ENCODE measurements at places on chromosomes 3 and 15.

- no peak for DNase-seq
These were observed 338.4 kb downstream of the FHIT start for GRCh38 chr3:60912876-60913275.

- no peak for DNase-seq
These were observed 5.9 kb downstream of the USP3 start for GRCh38 chr15:63509955-63510940.

DNA sequence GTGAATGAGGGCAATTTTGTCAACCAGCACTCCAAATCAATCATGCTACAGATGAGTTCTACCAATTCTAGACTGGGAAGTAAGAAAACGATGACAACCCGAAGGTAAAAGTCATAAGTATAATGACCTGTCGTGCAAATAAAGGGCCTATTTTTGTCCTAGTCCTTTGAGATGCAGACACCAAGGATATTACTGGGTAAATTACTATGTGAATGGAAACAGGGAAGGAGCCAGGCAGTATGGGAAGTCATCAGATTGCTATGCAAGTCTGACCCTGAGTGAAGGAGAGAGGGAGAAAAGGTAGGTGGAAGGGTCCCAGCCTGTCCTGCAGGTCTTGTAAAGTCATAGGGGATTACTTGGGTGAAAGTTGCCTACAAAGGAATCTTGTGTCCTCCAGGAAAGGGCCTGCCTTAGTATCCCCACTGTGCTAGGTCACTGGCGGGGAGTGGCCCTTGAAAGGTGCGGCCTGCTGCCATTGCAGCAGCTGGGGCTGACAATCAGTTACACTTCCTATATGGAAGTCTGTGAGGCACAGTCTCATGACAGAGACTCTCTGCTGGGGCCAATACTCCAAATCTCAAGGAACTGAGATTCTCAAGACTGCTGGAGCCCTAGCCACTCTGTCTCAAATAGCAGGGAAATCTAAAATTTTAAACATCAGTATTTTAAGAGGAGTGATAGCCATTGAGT, 149.9 kb upstream of the SLC2A2 start:
- DNase-seq: no peak

GRCh38 chr15:88454867-88455810, 12.0 kb downstream of the MRPL46 start:
- no peak for DNase-seq

DNA sequence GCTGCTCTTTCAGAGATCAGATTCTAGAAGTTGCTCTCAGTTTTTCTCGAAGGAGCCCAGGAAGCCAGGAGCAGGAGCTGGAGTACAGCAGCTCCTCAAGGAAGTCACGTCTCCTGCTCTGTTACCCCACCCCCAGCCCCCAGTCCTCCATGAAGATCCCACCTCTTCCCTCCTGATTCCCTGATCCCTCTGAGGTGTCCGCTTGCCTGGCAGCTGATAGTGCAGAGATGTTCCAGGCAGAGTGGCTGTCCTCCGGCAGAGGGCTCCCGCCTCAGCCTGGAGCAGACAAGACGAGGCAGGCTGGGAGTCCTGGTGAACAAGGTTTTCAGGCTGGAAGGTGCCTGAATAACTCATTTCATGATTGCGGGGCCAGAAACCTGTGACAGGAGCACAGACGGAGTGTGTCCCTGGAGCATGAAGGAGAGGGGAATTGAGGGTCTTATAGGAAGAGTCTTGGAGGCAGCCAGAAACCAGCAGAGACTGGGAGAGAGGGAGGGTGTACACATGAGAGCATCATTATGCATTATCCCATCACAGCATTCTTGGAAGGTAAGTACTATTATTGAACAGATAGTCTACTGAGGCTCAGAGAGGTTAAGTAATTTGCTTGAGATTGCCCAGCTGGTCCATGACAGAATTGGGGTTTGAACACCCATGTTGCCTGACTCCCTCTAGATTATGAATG, 1.2 kb downstream of the HRH1 start:
- peak; percentile 87 for DNase-seq

Data from coronary artery (tissue), 2 donors.